Chondrocyte (in vitro differentiated cells): ENCODE measurements at places on chromosomes 3 and 15. TPM values are rescaled to one million over a fixed set of nuclear protein-coding genes. Genes with fewer than 3 reads are reported as not detected.

Gene PARP15
- 0.10 TPM in 1 of 3 replicates, not detected in the others for total RNA-seq

Gene MITF
- 4.7 to 5.7 TPM (median 5.2 TPM) in 3 replicates for total RNA-seq

Gene FGD5
- 0.22 to 0.46 TPM (median 0.28 TPM) in 3 replicates for total RNA-seq

Gene ACAN
- total RNA-seq = 21.5 to 176 TPM (median 171 TPM) in 3 replicates

Gene REC114
- total RNA-seq = not detected in 3 replicates

Gene CPN2
- total RNA-seq = not detected in 3 replicates

Gene DNAH12
- 0.02 to 0.29 TPM (median 0.15 TPM) in 3 replicates for total RNA-seq

Gene HCLS1
- 0.44 to 1.4 TPM (median 0.82 TPM) in 3 replicates for total RNA-seq

Gene COL6A5
- total RNA-seq = not detected in 3 replicates

Gene EPHA3
- total RNA-seq = 0.87 to 1.6 TPM (median 1.2 TPM) in 3 replicates

Gene ADAMTS9
- total RNA-seq = 4.6 to 5.6 TPM (median 5.1 TPM) in 3 replicates

Gene DOCK3
- total RNA-seq = 0.15 to 0.25 TPM (median 0.17 TPM) in 3 replicates

Gene ARGFX
- not detected in 3 replicates for total RNA-seq

Gene SLC24A5
- not detected in 3 replicates for total RNA-seq

Gene DLEC1
- total RNA-seq = 0.17 to 0.29 TPM (median 0.18 TPM) in 3 replicates

Gene SPTBN5
- 2.2 to 3.8 TPM (median 2.9 TPM) in 3 replicates for total RNA-seq

Gene TUSC7
- total RNA-seq = not detected in 3 replicates

Gene GATA2
- total RNA-seq = 0.10 to 0.44 TPM in 2 of 3 replicates, not detected in the other

Gene BFSP2
- total RNA-seq = not detected in 3 replicates

Gene C3orf20
- not detected in 3 replicates for total RNA-seq

Gene IFT80
- total RNA-seq = 22.6 to 39.1 TPM (median 23.9 TPM) in 3 replicates

Gene LRRN1
- 2.2 to 3.2 TPM (median 2.8 TPM) in 3 replicates for total RNA-seq
